Activated CD4-positive, alpha-beta memory T cell treated with anti-CD3 and anti-CD28 coated beads for 36 hours (primary cell): ENCODE measurements at places on chromosomes 13 and 19. TPM values are rescaled to one million over a fixed set of nuclear protein-coding genes. Genes with fewer than 3 reads are reported as not detected.

Gene FBXO17
- not detected for total RNA-seq

Gene S1PR5
- 0.12 TPM for total RNA-seq

Gene CEACAM5
- not detected for total RNA-seq

Gene CYP2B6
- total RNA-seq: not detected

Gene CABP5
- total RNA-seq: not detected

Gene APLP1
- 1.2 TPM for total RNA-seq

Gene PDX1
- not detected for total RNA-seq

Gene NLRP4
- not detected for total RNA-seq
